NCI-H1694 (cell line): ENCODE measurements at places on chromosomes 3 and 15.

DNA sequence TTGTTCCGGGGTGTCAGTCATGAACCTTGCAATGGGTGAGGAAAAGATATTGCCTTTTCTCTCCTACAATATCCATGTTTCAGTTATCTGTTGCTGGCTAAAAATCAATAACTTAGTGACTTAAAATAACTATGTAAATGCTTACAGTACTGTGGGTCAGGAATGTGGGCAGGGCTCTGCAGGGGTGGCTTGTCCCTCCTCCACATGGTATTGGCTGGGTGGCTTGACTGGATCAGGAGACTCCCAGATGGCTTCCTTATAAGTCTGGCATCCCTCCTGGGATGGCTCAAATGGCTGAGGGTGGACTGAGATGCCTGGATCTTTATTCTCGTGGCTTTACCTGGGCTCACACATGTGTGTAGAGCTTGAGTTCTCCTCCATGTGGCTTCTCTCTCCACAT lies 47.5 kb downstream of the GTPBP8 start:
- no peak for DNase-seq

GRCh38 chr15:84749111-84749991 lies 959 bp downstream of the ZNF592 start:
- no peak for DNase-seq

DNA sequence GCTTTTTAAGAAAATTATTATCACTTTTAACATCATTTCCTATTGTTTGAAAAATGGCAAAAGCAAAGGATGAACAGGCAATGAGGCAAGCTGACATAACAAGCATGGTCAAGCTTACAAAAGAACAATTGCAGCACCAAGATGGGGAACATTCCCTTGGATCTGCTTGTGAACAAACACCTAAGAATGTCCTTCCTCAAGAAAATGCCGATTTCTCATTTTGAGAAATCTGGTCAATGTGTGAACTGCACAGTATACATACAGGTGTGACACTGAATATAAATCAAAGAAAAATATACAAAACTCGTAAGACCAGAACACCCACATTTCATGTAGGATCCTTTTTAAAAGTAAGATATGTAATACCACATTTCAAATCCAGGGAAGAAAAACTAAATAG lies 58.9 kb downstream of the LRRFIP2 start:
- DNase-seq: no peak

GRCh38 chr3:134711284-134711683 lies 60.5 kb upstream of the KY start:
- DNase-seq: no peak

GRCh38 chr3:99997293-99997692 lies 117.0 kb downstream of the FILIP1L start:
- DNase-seq: no peak

GRCh38 chr3:106114848-106115247 lies 246.0 kb upstream of the CBLB start:
- no peak for DNase-seq

DNA sequence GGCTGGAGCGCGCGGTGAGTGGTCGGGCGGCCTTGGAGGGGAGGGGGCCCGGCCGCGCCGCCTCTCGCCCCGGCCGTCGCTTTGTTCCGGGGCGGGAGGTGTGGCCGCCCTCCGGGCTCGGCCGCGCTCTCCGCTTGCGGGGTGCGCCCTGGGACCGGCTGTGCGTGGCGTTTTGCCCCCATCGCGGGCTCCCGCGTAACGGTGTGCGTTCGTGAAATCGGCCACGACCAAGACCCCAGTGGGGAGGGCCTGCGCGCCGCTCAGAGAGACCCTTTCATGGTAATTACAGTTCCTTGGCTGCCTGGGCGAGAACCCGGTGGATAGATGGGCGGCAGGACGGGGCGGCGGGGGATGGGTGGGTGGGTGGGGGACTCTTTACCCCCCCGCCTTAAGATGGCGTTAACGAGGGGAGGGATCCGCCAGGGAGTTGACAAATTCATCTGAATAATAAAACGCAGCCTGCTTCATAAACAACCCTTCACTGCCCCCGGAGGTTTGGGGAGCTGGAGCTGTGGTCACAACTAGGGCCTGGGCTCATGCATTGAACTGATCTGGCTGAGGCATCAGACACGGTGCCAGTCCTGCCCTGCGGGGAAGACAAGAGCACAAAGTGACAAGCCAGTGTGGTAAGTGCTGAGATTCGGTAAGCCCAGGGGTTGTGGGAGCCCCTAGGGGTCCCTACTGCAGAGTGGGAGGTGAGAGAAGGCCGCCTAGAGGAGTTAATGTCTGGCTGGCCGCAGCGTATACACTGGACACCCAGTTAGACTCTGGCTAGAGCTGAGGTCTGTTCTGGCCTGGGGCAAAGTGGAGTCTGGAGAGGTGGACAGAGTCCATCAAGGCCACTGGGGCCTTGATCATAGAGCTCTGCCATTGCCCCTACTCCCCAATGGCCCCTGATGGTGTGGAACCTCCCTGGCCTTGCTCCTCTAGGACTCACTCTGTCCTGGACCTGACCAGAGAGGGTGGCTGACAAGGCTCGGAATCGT lies 668 bp downstream of the MRAS start:
- peak; percentile 19 for DNase-seq

GRCh38 chr3:169564883-169565282 lies 98.6 kb downstream of the MECOM start:
- no peak for DNase-seq
